ENCODE measurements at places on chromosomes 1 and 21.

DNA sequence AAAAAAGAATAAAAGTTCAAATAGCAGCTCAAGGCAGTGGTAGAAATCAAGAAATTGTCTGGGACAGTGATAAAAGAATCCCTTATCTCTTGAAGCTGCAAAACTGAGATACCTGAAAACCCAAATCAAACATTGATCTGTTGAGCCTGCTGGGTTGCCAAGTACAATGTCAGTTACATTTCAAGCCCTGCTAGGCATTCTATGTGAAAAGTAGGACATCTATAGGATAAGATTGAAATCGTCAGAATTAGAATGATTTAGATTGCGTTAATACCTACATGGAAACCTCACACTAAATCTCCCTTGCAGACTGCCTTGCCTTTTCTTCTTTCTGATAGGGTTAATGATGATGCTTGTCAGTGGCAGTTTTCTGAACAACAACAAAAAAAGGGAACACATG lies 1684.4 kb upstream of the B3GALT2 start:
- DNase-seq = no peak

DNA sequence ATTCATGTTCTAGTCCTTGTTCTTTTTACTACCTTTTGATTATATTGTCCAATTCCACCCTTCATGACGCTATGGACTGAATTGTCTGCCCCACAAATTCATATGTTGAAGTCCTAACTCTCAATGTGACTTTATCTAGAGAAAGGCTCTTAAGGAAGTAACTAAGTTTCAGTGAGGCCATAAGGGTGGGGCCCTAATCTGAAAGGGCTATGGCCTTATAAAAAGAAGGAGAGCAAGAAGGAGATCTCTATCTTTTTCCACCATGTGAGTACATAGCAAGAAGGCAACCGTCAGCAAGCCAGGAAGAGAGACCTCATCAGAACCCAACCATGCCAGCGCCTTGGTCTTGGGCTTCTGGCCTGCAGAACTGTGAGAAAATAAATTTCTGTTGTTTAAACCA lies 95.9 kb downstream of the HIVEP3 start:
- no peak for DNase-seq

DNA sequence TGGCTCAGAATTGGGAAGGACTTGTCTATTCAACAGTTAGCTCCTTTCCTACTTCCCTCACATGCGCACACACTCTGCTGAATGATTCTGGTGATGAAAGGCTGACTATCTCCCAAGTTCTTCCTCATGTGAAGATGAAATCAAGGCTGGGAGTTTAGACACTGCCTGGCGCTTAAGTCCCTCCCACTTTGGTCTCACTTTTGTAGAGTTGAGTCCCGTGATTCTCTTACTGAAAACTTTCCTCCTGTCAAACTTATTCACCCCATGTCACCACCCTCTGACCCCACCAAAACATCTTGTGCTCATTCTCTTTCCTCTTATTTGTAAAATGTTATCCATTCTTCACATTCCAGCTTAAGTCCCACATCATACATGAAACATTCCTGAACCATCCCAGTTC lies 8.4 kb upstream of the MRPS6 start:
- no peak for DNase-seq

GRCh38 chr1:218403300-218403699 lies 58.2 kb downstream of the TGFB2 start:
- DNase-seq = no peak

DNA sequence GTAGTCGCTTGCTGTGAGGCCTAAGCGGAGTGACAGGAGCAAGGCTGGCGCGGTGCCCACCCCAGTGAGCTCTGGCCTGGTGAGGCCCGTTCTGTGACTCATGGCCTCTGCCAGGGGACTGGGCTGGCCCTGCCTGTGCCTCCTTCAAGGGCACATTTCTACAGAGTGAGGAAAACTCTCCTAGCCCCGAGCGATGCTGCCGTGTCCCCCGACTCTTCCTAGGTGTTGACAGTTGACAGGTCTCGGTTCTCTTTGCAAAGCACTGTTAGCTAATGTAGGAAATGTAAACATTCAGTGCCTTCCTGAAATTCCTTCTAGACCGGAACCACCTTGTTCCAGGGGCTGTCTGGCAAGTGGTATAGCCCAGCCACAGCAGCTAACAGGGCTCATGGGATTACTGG lies 43.9 kb downstream of the ABCG1 start:
- no peak for DNase-seq

- DNase-seq = no peak
Observed at GRCh38 chr1:67733681-67734322, 48.8 kb downstream of the GADD45A start.

- no peak for DNase-seq
Observed at GRCh38 chr1:157310401-157310800, 172.2 kb upstream of the ETV3 start.

- no peak for DNase-seq
Observed at GRCh38 chr1:27290581-27290980, 31.4 kb upstream of the TMEM222 start.
